ENCODE measurements at places on chromosomes 4 and X. TPM values are rescaled to one million over a fixed set of nuclear protein-coding genes. Genes with fewer than 3 reads are reported as not detected.

Gene BANK1
- not detected for total RNA-seq

Gene FATE1
- not detected for total RNA-seq

Gene HDAC8
- total RNA-seq: 30.6 TPM

Gene HAND2
- total RNA-seq: not detected

Gene VGLL1
- not detected for total RNA-seq

Gene USP17L15
- not detected for total RNA-seq

Gene BTK
- not detected for total RNA-seq

GRCh38 chr4:1348014-1348513, 1.1 kb downstream of the UVSSA start:
- peak overlapping the region; percentile 92 for H3K27ac ChIP-seq
- peak overlapping the region; percentile 91 for H3K4me3 ChIP-seq
- peaks cover 11% of the 10 kb centered on the region for H3K36me3 ChIP-seq
- peaks cover 2% of the 10 kb centered on the region for H3K27me3 ChIP-seq
- DNase-seq: no peak

GRCh38 chr4:172998527-172999469, 169.8 kb upstream of the GALNT7 start:
- no peak overlapping the region for H3K4me3 ChIP-seq
- peaks cover 9% of the 10 kb centered on the region for H3K27me3 ChIP-seq
- no peak for DNase-seq
- H3K4me1 ChIP-seq: no peaks in the 10 kb centered on the region

DNA sequence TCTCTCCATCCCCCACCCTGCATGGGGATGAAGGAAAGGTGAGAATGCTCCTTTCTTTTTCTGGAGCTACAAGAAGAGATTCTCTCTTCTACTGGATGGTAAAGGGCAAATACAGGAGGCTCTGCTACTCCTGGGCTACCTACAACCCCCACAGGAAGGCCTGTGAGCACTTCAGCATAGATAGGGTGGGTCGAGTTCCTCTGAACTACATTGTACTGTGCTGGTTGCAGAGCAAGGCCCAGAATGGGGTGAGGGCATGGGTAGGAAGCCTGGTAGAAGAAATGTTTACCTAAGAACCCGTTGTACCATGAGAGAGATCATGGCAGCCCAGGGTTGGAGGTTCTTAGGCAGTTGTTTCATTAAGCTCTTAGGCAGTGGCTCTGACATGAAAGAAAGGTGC, 510.4 kb downstream of the MID1IP1 start:
- peaks cover 57% of the 10 kb centered on the region for H3K36me3 ChIP-seq
- no peaks in the 10 kb centered on the region for H3K27me3 ChIP-seq
- peak overlapping the region; percentile 100 for H3K27ac ChIP-seq
- peaks cover 69% of the 10 kb centered on the region for H3K4me1 ChIP-seq
- H3K4me3 ChIP-seq: no peak overlapping the region

GRCh38 chrX:85111347-85111746, 107.7 kb downstream of the APOOL start:
- H3K27me3 ChIP-seq: no peaks in the 10 kb centered on the region
- no peak overlapping the region for H3K4me3 ChIP-seq
- no peaks in the 10 kb centered on the region for H3K36me3 ChIP-seq
- no peaks in the 10 kb centered on the region for H3K4me1 ChIP-seq
- no peak overlapping the region for H3K27ac ChIP-seq
- no peak for DNase-seq

DNA sequence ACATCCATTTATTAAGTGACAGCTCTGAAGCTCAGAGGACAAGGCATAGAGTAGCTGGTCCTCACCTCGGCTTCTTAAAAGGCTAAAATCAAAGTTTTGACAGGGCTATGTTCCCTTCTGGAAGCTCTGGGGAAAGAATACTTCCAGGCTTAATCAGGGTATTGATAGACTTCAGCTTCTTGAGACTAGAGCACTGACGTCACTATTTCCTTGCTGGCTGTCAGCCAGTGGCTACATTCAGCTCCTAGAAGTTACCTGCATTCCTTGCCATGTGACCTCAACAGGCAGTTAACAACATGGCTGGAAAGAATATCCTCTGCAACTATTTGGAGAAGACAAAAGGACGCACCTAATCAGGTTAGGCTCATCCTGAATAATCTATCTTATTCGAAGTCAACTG, 1144.8 kb downstream of the ADGRL3 start:
- H3K4me3 ChIP-seq: no peak overlapping the region
- no peaks in the 10 kb centered on the region for H3K27me3 ChIP-seq
- H3K36me3 ChIP-seq: no peaks in the 10 kb centered on the region
- no peak for DNase-seq
- no peak overlapping the region for H3K27ac ChIP-seq
- no peaks in the 10 kb centered on the region for H3K4me1 ChIP-seq

- no peaks in the 10 kb centered on the region for H3K4me1 ChIP-seq
- no peak overlapping the region for H3K4me3 ChIP-seq
- no peak for DNase-seq
- H3K27ac ChIP-seq: no peak overlapping the region
- no peaks in the 10 kb centered on the region for H3K27me3 ChIP-seq
- no peaks in the 10 kb centered on the region for H3K36me3 ChIP-seq
Measured at GRCh38 chr4:136931781-136932180, 600.5 kb downstream of the PCDH18 start.

DNA sequence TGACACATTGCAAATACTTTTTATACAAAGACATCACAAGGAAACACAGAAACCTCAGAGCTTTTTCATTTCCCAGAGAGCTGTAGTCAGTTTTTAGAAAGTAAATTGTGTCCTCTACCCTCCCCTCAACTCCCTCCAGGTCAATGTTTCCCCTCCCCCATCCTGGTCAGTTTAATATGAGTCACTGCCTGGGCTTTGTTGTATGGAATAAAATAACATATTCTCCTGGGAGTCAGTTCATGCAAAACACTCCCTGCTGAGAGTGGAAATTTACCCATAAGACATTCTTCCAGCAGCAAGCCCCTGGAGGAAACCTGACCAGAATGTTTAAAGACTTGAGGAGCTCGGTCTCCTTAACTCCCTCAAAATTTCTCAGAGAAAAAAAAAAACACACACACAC, 270.1 kb upstream of the LDB2 start:
- peaks cover 4% of the 10 kb centered on the region for H3K27me3 ChIP-seq
- H3K36me3 ChIP-seq: no peaks in the 10 kb centered on the region
- no peak for DNase-seq
- H3K4me3 ChIP-seq: no peak overlapping the region
- H3K27ac ChIP-seq: no peak overlapping the region

DNA sequence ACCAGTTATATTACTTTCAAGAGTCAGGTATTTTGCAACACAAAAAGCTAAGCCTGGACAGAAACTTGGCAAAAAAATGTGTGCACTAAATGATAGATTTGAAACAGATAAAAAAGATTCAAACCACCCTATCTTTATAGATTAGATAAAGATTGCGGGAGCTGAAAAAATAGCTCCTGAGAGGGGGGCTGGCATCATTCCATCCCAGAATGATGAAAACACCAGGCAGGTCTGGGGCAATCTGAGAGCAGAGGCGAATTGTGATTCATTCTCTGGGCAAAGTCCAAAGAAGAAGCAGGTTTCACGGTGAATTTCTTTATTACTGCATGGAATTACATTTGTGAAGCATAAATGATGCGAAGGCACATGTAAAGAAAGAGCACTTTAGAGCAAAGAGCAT, 168.5 kb upstream of the DMD start:
- H3K27me3 ChIP-seq: no peaks in the 10 kb centered on the region
- H3K4me3 ChIP-seq: no peak overlapping the region
- no peaks in the 10 kb centered on the region for H3K4me1 ChIP-seq
- no peaks in the 10 kb centered on the region for H3K36me3 ChIP-seq
- no peak overlapping the region for H3K27ac ChIP-seq

GRCh38 chrX:1649621-1650020, 34.8 kb downstream of the ASMT start:
- H3K36me3 ChIP-seq: peaks cover 2% of the 10 kb centered on the region
- peaks cover 4% of the 10 kb centered on the region for H3K27me3 ChIP-seq
- peaks cover 10% of the 10 kb centered on the region for H3K4me1 ChIP-seq

GRCh38 chr4:81625422-81626417, 154.0 kb upstream of the RASGEF1B start:
- no peak overlapping the region for H3K4me3 ChIP-seq
- no peak overlapping the region for H3K27ac ChIP-seq
- no peaks in the 10 kb centered on the region for H3K27me3 ChIP-seq
- peaks cover 9% of the 10 kb centered on the region for H3K4me1 ChIP-seq
- H3K36me3 ChIP-seq: no peaks in the 10 kb centered on the region
- DNase-seq: no peak

DNA sequence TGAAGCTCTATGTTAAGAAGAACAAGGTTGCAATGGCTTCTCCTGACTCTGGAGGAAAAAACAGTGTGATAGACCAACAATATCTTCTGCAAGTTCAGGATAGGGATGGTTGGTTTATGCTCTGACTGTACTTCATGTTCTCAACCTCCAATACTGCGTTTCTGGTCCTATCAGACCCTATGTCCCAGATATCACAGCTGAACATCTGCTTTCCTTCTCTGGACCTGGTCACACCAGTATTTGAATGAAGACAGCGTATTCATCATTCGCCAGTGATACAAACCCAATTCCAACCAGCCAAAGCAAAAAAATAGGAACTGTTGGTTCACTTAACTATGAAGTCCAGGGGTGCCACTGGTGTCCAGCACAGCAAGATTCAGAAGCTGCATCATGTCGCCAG, 124.5 kb upstream of the KLF3 start:
- H3K4me1 ChIP-seq: no peaks in the 10 kb centered on the region
- no peak overlapping the region for H3K4me3 ChIP-seq
- H3K27ac ChIP-seq: no peak overlapping the region
- DNase-seq: no peak
- no peaks in the 10 kb centered on the region for H3K36me3 ChIP-seq
- H3K27me3 ChIP-seq: peaks cover 29% of the 10 kb centered on the region

- H3K36me3 ChIP-seq: peaks cover 29% of the 10 kb centered on the region
- H3K27me3 ChIP-seq: no peaks in the 10 kb centered on the region
- no peak for DNase-seq
Measured at GRCh38 chr4:139330283-139330682, 28.0 kb upstream of the NDUFC1 start.

- H3K4me1 ChIP-seq: no peaks in the 10 kb centered on the region
- H3K36me3 ChIP-seq: no peaks in the 10 kb centered on the region
Measured at GRCh38 chrX:18288716-18289115, 65.8 kb downstream of the SCML2 start.

- no peak overlapping the region for H3K4me3 ChIP-seq
- peaks cover 19% of the 10 kb centered on the region for H3K4me1 ChIP-seq
- H3K36me3 ChIP-seq: peaks cover 2% of the 10 kb centered on the region
- H3K27ac ChIP-seq: no peak overlapping the region
Measured at GRCh38 chrX:37976153-37976552, 30.2 kb upstream of the SYTL5 start.

GRCh38 chr4:65668201-65669089, 1.8 kb downstream of the EPHA5 start:
- H3K27me3 ChIP-seq: peaks cover 48% of the 10 kb centered on the region
- no peak overlapping the region for H3K4me3 ChIP-seq
- peaks cover 4% of the 10 kb centered on the region for H3K4me1 ChIP-seq
- H3K36me3 ChIP-seq: no peaks in the 10 kb centered on the region
- DNase-seq: no peak
- no peak overlapping the region for H3K27ac ChIP-seq

GRCh38 chr4:70337886-70338420, 3.2 kb downstream of the CABS1 start:
- H3K36me3 ChIP-seq: no peaks in the 10 kb centered on the region
- no peak overlapping the region for H3K4me3 ChIP-seq
- H3K27ac ChIP-seq: no peak overlapping the region
- no peaks in the 10 kb centered on the region for H3K27me3 ChIP-seq

DNA sequence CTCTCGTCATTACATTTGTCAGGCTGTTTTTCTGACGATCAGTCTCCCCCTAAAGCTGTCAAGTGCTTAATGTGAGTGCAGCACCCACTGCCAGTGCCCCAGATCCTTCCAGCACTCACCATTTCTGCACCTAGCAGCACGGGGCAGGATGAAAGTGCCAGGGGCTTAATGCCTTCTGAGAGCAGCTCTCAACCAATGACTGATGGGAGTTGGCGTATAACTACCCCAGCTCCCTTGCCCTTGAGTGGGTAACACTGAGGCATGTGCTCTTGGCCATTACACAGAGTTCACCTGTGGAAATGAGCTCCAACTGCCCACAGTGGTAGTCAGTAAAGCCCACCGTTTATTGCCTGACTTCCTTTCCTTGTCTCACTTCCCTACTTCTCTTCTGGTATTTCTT, 226.2 kb upstream of the BCOR start:
- H3K4me1 ChIP-seq: no peaks in the 10 kb centered on the region
- H3K27ac ChIP-seq: no peak overlapping the region
- H3K27me3 ChIP-seq: peaks cover 2% of the 10 kb centered on the region
- H3K36me3 ChIP-seq: no peaks in the 10 kb centered on the region

GRCh38 chr4:1325681-1326635, 21.1 kb upstream of the UVSSA start:
- no peak for DNase-seq
- H3K27me3 ChIP-seq: no peaks in the 10 kb centered on the region
- H3K27ac ChIP-seq: no peak overlapping the region
- peaks cover 19% of the 10 kb centered on the region for H3K36me3 ChIP-seq
- H3K4me3 ChIP-seq: no peak overlapping the region

DNA sequence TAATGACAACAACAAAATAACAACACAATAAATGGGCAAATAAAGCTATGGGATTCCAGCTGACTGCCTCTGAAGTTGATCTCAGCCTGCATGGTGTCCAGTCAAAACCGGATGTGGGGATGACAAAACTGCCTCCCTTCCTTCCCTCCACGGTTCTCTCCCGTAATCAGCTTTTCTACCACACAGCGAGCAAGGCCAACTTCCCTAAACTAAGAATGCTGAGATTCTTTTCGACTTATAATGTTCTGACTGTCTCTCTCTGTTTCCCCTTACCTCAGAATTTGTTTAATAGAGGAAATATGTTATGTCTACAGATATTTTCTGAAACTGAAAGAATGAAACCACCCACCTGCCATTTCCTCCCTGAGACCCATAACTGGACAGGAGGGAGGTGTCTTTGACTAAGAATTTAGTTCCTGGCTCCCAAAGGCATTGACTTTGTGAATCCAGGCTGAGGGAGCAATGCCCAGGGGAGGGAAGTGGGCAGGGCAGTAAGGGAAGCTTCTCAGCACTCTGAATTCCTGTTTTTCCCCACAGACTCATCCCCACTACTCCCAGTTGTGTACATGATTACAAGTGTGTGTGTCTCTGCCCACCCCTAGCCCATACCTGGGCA, 1.0 kb upstream of the TLR1 start:
- H3K27ac ChIP-seq: peak overlapping the region; percentile 87
- peak overlapping the region; percentile 81 for H3K4me3 ChIP-seq
- DNase-seq: no peak
- no peaks in the 10 kb centered on the region for H3K27me3 ChIP-seq
- peaks cover 38% of the 10 kb centered on the region for H3K4me1 ChIP-seq

GRCh38 chr4:99828477-99828876, 11.8 kb downstream of the DAPP1 start:
- H3K27ac ChIP-seq: peak overlapping the region; percentile 41
- H3K27me3 ChIP-seq: no peaks in the 10 kb centered on the region

Data from activated T-helper 1 cell treated with anti-CD3 and anti-CD28 coated beads, Interleukin-12 subunit alpha, Interleukin-12 subunit beta, Interleukin-2, Interleukin-4 antibody, amounts not matched to agents 30 ng/mL and 10 ng/mL and 1 ng/mL, durations not matched to agents 14 hours and 24 hours and 36 hours (primary cell).